ENCODE measurements at places on chromosomes 5 and 9.
A peak's percentile ranks its signal among the peaks of the same experiment; 100 is the strongest.

GRCh38 chr5:169762338-169763095, 125.4 kb downstream of the DOCK2 start:
- DNase-seq = no peak

GRCh38 chr5:88390481-88390880, 121.8 kb upstream of the TMEM161B start:
- no peak for DNase-seq

DNA sequence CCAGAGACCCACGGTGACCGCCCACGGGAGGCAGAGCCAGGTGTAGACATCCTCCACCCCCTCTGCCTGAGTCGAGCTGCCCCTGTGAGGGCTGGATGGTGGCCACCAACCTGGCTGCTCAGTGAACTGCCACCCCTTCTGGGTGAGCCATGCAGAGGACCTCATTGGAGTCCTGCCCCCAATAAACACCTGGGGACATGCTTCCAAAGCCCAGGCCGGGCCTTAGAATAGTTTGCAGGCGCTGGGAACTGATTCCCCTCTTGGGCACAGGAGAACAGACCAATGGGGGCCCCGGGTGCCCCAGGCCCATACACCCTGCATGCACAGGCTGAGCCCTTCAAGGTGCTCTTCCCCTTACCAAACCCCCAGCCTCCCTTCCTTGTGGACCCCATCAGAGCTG, 38.1 kb upstream of the GFPT2 start:
- DNase-seq = no peak

- no peak for DNase-seq
Measured at GRCh38 chr5:167453246-167454030, 838.0 kb upstream of the WWC1 start.

- no peak for DNase-seq
Measured at GRCh38 chr5:111735583-111736270, 21.3 kb downstream of the NREP start.

DNA sequence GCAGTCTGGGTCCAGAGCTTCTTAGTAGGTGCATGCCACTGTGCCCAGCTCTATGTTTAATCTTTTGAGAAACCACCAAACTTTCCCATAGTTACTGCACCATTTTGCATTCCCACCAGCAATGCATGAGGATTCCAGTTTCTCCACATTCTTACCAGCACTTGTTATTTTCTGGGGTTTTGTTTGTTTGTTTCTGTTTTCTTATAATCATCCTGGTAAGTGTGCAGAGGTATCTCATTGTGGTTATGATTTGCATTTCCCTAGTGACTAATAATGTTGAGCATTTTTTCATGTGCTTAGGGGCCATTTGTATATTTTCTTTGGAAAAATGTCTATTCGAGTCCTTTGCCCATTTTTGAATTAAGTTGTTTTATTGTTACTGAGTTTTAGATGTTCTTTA, 11.4 kb downstream of the FOXE1 start:
- no peak for DNase-seq

DNA sequence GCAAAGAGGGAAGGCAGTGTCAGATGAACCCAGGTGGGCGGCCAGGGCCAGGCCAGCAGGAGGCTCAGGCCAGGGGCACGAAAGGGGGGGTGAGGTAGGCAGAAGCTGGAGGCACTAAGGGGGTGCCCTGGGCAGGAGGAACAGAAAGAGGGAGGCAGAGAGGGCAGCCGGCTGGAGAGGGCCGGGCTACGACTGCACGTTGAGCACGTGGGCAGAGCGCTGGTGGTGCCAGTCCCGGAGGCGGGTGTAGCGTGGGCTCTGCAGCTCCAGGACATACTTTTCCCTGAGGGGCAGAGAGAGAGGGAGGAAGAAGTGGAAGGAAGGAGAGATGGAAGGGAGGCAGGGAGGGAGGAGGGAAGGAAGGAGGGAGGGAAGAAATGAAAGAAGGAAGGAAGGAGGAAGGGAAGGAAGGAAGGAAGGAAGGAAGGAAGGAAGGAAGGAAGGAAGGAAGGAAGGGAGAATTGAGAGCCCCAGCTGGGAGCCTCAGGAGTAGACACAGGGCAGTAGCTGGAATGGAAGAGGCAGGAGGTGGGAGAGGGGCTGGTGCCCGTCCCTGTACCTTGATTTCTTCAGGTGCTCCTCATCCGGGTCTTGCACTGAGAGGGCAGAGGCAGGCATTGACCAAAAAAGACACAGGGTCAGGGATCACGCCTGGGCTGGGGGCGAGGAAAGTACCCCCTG, 7.0 kb downstream of the PDLIM7 start:
- DNase-seq = no peak

- no peak for DNase-seq
Measured at GRCh38 chr9:123326662-123327093, 29.3 kb upstream of the CRB2 start.

DNA sequence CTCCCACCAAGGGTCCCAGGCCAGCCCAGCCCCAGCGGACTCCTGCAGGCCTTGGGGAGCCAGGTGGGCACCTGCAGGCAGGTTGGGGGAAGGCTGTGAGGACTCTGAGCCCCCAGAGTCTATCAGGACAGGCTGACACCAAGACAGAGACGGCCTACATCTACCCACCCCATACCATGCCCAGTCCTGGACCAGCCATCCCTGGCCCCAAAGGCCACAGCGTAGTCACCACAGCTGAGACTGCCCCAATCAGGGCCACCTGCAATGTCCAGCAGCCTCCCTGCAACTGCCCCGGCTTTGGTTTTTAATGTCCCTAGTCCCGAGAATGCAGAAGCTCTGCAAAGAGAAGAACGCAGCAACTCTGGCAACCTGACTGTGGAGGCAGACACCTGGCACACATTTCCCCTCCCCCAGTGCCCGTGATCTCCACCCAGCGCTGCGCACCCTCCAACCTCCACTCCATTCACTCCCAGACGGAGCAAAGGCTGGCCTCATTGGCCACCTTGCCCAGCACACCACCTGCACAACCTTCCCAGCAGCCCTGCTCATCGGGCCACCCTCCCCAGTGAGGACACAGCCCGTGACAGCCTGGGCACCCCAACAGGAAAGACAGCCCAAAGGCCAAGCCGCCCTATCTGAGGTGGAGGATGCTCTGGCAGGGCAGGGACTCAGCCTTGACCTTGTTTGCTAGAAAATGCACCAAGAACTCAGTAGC, 14.9 kb downstream of the ADAMTS2 start:
- no peak for DNase-seq

DNA sequence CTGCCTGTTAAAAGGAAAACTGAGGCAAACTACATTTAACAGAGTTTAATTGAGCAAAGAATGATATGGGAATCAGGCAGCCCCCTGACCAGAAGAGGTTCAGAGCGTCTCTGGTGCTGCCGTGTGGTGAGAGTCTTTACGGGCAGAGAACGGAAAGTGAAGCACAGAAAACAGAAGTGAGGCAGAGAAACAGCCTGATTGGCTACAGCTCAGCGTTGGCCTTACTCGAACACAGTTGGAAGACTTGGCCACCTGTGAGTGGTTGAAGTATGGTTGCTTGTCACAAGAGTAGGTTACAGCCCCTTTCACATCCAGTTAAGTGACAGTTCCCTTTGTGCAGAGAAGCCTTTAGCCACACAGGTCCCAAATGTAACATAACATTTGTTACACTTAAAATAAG, 16.9 kb upstream of the FBP1 start:
- DNase-seq = peak; percentile 38

DNA sequence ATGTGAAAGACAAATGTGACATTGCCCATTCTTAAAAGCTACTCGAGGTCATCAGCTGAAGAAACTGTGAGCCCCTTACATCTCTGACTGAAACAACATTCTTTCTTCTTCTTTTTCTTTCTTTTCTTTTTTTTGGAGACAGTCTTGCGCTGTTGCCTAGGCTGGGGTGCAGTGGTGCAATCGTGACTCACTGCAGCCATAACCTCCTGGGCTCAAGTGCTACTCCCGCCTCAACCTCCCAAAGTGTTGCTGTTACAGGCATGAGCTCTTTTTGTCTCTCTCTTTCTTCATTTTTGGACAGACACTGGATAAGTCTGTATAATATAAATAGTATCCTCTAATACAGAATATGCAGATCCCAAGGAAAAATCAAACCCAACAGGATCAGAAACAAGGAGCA, 263.7 kb upstream of the KLF9 start:
- no peak for DNase-seq

DNA sequence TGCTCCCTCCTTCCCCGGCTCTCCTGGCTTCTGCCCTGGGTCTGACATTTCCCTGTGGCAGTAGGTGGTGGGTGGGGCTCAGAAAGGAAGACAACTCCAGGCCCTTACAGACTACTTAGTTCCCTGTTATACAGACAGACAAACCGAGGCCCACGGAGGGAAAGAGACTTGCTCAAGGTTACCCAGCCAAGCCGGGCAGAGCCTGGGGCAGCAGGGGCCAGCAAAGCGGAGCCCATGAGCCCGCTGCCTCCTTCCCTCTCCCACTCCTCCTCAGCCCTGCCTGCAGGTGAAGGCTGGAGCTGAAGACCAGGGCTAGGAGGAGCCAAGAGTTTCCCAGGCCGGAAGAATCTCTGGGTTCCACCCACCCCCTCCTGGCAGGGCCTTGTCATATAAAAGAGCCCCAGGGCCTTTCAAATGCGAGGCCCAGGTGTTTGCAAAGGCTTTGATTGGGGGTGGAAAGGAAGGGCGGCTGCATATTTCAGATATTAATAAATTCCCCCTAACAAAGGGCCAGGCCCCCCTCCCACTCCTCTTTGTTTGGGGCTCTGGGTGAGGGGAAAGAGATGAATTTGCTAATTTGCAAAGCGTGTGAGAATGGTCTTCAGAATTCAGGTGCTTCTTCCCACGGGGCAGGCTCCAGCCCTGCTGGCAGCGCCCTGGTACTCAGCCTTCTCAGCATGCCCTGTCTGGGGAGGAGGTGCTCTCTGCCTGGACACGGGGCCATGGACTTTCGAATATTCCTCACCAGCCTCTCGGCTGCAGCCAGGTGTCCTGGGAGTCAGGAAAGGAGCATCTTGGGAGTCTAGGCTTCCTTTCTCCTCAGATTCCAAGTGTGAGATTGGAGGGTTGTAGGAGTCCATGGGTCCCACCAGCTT, 21.5 kb downstream of the SLC6A7 start:
- no peak for DNase-seq

- no peak for DNase-seq
Measured at GRCh38 chr5:18778225-18778624, 1144.0 kb downstream of the TAF11L14 start.

GRCh38 chr5:34899066-34899465, 16.2 kb downstream of the RAD1 start:
- DNase-seq = no peak

DNA sequence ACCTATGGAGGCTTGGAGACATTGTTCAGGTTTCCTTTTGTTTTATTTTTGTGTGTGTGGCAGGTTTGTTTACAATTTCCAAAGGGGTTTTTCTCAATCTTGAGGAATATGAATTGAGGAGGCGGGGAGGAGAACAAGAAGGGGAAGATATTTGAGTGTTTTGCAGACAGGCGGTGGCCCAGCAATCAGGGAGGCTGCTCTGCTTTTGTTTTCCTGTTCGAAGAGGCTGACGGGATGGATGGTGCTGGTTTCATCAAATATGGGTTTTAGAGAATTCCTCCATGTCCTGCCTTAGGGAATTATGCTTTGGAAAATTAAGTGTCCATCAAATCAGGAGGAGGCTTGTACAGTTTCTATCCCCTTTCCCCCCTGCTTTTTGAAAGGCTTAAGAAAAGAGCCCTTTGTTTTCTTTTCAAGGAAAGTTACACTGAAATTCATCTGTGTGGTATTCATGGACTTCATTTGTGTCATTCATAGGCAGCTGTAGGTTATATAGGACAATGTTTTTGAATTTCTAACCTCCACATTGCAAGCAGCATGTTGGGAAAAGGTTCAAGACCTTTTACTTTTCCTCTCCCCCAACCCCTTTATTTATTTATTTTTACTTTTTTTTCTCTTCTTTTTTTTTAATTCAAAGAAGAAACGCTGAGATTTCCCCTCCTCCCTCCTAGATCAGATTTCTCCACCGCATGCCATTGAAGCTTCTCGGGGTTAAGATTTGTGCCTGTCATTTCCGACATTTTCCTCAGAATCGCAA, 107.4 kb downstream of the ZNF462 start:
- DNase-seq = no peak

GRCh38 chr5:90696153-90696552, 137.6 kb downstream of the ADGRV1 start:
- DNase-seq = no peak

GRCh38 chr5:85671223-85671970, 946.3 kb upstream of the COX7C start:
- DNase-seq = no peak

- DNase-seq = no peak
Measured at GRCh38 chr5:105530716-105531261, 1968.2 kb upstream of the NUDT12 start.

GRCh38 chr9:69028754-69029153, 6.8 kb upstream of the FXN start:
- no peak for DNase-seq

- DNase-seq = no peak
Measured at GRCh38 chr5:78604689-78605285, 43.8 kb downstream of the LHFPL2 start.

DNA sequence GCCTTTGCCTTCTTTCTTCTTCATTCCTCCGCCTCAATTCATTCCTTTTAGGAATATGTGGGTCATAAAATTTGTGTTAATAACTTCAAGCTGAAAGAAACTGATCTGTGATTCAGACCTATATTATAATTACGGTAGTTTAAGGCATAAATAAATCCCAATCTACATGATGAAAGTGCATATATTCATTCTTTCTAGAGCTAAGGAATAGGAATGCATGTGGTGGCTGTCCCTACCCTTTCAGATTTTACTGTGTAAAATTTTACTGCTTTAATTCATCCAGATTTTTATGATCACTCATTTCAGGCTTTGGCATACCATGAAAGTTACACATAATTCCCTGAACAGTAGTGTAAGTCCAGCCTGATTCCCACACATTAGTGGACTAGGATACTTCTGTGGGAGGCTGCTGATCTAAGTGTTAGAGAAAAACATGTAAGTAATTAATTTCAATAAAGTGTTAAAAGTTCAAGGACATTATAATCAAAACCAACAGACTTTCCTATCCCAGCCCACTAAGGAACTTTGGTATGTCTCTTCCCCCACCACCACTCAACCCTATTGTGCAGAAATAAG, 83.1 kb downstream of the HINT1 start:
- no peak for DNase-seq

DNA sequence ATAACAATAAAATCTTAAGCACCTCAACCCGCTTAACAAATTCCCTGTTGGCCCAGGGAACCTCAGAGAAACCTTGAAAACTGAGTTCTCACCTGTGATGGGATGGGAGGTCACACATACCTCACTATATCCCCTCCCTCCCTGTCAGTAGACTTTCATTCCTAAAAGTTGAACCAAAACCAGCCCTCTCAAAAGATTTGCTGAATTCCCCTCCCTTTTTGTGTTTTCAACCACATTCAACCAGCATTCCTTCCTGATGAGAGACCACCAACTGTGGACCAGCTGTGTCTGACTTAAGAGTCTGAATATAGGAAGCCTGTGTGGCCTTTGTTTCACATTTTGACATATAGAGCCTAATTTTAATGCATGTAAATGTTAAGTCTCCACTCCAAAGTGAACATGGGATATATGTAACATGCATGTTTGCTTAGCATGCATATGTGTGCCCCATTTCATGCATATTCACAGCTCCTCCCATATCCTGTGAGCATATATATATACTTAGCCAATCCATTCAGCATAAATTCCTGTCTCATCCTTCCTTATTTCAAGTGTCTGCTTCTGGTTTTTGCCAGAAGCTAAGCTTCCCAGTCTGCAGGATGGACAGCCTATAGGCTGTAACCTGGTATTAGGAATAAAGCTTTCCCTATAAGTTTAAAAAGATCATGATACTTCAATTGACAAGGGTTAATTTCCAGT, 604.6 kb downstream of the PTPRD start:
- no peak for DNase-seq

- DNase-seq = peak; percentile 49
Measured at GRCh38 chr9:21455320-21455719, 15.1 kb downstream of the IFNA1 start.

All from testis (tissue), 5 donors.